ENCODE measurements at places on chromosomes 1 and 21.

GRCh38 chr1:59657873-59658465, 156.8 kb upstream of the HOOK1 start:
- DNase-seq, result no peak

DNA sequence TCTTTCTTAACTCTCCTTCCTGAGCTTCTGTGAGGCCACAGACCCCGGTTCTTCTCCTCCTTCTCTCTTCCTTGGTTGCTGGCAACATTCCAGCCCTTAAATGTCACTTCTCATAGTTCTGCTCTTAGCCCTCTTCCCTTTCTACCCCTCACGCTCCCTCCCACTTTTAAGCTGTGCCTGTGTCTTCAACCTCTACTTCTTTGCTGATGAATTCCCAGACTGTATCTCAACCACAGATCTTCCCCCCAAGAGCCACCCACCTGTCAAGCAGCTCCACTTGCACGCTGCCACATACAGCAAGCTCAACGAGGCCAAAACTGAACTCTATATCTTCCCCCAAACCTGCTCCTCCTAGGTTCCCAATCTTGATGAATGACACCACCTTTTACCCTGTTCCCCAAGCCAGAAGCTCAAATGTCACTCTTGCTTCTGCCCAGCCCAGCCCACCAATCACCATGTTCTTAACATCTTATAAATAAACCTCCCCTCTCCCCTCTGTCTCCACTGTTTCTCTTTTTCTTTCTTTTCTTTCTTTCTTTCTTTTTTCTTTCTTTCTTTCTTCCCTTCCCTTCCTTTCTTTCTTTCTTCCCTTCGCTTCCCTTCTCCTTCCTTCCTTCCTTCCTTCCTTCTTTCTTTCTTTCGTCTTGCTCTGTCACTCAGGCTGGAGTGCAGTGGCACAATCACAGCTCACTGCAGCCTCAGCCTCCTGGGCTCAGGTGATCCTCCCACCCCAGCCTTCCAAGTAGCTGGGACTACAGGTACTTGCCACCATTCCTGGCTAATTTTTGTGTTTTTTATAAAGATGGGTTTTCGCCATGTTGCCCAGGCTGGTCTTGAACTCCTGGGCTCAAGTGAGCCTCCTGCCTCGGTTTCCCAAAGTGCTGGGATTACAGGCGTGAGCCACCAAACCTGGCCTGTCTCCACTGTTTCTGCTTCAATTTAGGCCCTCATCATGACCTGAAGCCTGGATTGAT, 19.8 kb upstream of the PTP4A2 start:
- DNase-seq, result no peak

GRCh38 chr1:10665930-10666850, 130.3 kb downstream of the CASZ1 start:
- DNase-seq, result no peak

GRCh38 chr1:152185544-152186391, 26.7 kb upstream of the RPTN start:
- DNase-seq, result peak; percentile 37

- no peak for DNase-seq
Observed at GRCh38 chr1:162680419-162681121, 48.3 kb downstream of the DDR2 start.

GRCh38 chr1:40404670-40405462, 31.3 kb downstream of the SMAP2 start:
- DNase-seq, result peak; percentile 82

- no peak for DNase-seq
Observed at GRCh38 chr1:240000634-240001033, 91.0 kb upstream of the FMN2 start.

- no peak for DNase-seq
Observed at GRCh38 chr1:85406887-85407533, 57.9 kb downstream of the DDAH1 start.

GRCh38 chr1:198754670-198755069, 115.8 kb downstream of the PTPRC start:
- DNase-seq, result no peak

- no peak for DNase-seq
Observed at GRCh38 chr1:85935234-85935633, 221.3 kb downstream of the COL24A1 start.

GRCh38 chr1:244066954-244067716, 16.1 kb downstream of the ZBTB18 start:
- DNase-seq, result no peak

DNA sequence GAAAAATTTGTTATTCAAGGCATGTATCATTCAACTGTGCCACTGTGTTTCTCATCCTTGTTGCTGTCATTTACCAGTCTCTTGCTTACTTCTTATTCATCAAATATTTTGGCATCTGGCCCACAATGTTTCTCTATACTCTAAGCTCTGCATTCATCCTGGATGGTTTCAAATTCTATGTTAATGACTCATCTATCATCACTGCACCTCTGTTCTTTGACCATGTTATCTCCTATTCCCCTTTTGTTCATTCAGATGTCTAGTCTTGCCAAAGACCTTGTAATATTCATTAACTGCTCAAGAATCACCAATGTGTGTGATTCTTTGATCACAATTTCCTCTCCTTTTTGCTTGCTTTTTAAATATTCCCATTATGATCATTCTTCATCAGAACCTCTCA, 54.6 kb upstream of the PRKACB start:
- no peak for DNase-seq

- DNase-seq, result no peak
Observed at GRCh38 chr1:7847599-7847998, 5.3 kb downstream of the UTS2 start.

- DNase-seq, result no peak
Observed at GRCh38 chr1:4768553-4768952, 114.1 kb downstream of the AJAP1 start.

DNA sequence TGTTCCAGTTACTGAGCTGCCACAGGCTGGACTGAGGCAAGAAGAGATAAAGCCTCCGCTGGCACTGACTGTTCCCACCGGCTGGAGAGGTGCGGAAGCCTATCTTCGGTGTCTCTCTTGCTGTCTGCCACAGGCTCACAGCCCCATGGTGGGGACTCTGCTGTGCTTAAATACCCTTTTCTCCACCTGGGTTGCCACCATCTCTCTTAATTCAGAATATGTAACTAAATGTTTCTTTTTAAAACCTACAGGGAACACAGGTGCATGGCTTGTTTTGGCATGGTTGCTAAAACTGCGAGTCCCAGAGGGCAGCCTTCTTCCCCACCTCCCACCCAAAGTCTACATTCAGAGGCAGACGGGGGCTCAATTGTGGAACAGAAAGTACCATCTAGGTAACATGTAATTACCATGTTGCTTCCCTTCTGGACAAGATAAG, 8.1 kb upstream of the LBR start:
- peak; percentile 35 for DNase-seq

GRCh38 chr1:103327054-103327719, 198.3 kb upstream of the RNPC3 start:
- DNase-seq, result no peak

DNA sequence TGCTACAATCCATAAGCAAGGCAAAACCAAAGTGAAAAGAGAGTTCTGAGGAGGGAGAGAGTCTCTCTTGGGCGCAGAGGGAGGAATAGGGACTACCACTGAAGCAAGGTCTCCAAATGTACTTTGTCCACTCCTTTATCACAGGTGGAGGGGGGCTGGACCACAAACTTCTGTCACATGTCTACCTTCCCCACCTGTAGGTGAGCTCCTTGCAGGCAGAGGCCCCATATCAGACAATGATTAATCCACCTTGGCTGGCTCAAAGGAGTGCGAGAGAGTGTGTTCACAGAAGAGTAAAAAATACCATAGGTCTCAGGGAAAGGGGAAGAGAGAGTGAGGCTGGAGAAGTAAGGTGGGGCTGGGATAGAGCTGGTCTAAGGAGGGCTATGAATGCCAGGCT, 4.5 kb downstream of the BEND5 start:
- no peak for DNase-seq

DNA sequence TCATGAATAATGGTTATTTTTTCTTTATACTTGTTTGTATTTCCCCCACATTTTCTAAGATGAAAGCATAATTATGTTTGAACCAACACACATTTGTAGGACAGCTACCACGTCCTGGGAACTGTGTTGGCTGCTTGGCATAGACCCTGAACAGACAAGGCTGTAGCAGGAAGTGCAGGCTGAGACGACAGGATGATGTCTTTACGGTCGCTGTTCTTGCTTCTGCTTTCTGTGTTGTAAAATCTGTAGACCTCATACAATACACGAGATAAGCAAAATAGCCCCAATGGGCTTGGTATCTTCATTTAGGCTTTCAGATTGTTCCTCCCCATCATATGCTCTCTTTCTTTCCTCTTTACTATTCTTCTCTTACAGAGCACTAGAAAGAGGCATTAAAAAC, 23.3 kb upstream of the OTUD3 start:
- no peak for DNase-seq

DNA sequence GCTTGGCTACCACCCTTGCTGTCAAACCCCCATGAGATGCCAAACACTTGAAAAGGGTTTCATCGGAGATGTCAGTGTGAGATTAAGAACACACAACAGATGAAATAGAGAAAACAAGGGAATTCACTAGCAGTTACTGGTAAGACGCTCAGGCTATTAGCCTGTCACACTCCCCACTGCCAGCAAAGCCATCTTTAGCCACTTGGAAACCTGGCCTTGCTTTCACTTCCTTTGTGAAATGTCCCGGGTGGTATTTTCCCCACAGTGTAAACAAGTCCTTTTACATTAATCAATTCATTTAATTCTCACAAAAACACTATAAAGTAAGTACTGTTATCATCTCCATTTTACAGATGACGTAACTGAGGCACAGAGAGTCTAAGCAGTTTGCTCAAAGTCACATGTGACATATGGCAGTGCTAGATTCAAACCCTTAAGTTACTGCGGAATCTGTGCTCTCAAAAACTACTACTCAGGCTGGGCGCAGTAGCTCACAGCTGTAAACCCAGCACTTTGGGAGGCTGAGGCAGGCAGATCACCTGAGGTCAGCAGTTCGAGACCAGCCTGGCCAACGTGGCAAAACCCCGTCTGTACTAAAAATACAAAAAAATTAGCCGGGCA, 32.7 kb upstream of the KHDRBS1 start:
- DNase-seq, result no peak

- no peak for DNase-seq
Observed at GRCh38 chr1:186435336-186435735, 25.6 kb downstream of the PDC start.

DNA sequence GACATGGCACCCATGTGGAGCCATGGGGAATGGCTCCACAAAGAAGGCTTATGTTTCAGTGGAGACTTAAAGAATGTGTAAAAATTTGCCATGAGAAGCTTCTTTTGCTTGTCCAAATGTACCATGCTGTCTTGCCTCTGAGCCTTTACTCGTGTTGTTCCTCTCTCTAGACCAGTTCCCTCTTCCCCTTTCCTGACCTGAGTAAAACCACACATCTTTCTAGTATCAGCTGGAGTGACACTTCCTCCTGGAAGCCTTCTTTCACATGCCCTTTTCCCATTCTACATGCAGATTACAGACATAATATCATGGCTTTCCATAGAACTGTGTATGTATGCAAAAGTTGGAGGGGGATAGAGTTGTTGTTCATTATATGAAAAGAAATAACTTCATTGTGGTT, 13.6 kb upstream of the GPX7 start:
- DNase-seq, result no peak

DNA sequence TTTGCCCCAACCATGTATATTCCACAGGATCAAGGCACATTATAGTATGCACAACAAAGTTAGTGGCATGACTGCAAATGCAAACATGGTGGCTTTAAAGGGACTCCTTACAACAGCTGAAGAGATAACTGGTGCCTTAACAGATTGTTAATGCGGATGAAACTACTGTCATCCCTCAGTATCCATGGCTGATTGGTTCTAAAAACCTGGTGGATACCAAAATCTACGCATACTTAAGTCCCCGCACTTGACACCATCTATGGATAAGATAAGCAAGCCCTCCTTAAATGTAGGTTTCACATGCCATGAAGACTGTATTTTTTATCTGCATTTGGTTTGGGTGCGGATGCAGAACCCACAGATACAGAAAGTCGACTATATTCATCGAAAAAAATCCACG, 73.5 kb downstream of the ZNF644 start:
- no peak for DNase-seq

GRCh38 chr1:245166471-245166885, 11.7 kb downstream of the KIF26B start:
- no peak for DNase-seq

DNA sequence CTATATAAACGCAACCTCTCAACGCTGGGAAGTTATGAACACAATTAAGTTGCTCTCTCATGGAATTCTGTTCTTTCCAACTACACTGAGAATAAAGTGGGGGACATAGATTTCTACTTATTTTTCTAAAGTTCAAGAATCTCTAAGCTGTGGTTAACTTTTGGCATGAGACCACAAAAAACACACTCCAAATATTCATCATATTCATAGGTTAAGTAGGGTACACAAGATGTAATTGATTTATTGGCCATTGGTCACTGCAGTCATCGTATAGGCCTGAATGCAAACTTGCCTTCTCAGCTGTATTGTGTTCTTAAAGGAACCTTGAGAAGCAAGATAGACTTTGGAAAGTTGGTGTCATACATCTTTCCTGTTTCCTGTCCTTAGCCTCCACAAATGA, 40.3 kb downstream of the PRRX1 start:
- DNase-seq, result no peak
